Urothelium cell line (cell line): ENCODE measurements at places on chromosomes 2 and 18.

- no peak for DNase-seq
These were observed 33.0 kb upstream of the IER3IP1 start for GRCh38 chr18:47209171-47209570.

- DNase-seq, result peak; percentile 37
These were observed 186.3 kb downstream of the EN1 start for GRCh38 chr2:118661179-118661578.

- DNase-seq, result peak; percentile 96
These were observed at the start of gene SLC40A1 for GRCh38 chr2:189580658-189581353. Gene SLC40A1 (minus strand): TSS chr2:189580786. CDS start chr2:189580460, 326 bp downstream.

- no peak for DNase-seq
These were observed 32.7 kb downstream of the GLI2 start for GRCh38 chr2:120768112-120769048.

DNA sequence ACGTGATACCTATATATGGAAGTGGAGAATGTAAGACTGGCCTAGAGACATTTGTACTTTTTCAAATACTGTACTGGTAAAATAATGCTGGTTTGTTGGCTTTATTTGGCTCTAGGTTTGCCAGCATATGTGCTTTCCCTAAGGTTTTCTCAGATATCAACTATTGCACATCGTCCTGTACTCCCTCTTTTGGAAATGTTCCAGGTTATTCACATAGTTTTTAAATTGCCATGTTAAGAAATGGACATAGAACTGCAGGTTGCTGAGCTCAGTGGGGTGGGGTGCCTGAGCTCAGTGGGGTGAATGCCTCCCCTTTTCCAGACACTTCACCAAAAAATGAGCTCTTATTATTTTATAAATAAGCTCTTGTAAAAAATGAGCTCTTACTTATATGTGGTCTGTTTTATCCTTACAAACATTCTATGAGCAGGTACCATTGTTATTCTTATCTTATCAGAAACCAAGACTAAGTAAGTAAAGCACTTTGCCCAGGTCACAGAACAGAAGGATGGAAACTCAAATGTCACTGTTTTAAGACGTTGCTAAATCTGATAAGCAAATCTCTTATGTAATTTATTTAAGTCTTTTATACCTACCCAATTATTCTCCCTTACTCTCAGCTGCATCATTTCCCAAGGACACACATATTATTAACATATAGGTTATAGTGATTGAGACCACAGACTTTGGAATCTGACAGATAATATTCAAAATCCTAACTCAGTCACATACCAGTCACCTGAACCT is 99.0 kb downstream of the CPS1 start:
- DNase-seq, result no peak

GRCh38 chr2:222752746-222753145 is 81.3 kb downstream of the MOGAT1 start:
- no peak for DNase-seq

DNA sequence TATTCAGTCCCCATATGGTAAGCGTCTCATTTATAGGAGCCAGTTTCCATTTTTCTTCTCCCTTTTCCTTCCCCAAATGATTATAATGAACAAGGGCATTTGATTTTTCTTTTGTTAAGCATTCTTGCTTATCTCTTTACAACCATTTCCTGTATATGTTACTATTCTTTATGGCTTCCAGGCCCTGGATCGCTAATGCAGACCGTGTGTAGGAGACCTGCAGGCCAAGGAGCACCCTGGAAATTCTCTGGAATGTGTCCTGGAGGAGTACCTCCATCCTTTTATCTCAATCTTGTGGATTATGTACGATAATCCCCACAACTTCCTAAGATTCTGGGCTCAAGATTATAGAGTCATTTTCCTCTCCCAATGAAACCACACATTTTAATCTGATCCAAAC is 439.6 kb upstream of the MMADHC start:
- no peak for DNase-seq

DNA sequence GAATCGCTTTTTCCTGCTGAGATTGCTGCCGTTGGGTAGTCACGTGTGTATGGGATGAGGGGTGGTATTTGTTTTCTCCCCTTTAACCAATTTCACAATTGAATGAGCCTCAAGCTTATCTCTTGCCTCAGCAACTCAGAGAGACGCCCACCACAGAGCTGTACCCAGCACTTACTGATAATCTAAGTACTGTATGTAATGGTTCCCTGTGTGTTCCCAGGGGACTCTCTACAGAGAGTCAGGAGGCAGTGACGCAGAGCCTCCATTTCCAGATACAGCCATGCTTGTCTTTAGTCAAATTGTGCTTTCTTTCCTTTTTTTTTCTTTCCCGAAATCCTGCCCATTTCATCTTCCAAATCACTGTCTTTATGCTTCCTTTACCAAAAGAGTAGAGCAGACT is 1102.1 kb upstream of the KLHL29 start:
- DNase-seq, result no peak

- DNase-seq, result peak; percentile 84
These were observed at the start of gene EVA1A for GRCh38 chr2:75560768-75561565. Gene EVA1A (minus strand): TSS chr2:75560939. CDS start chr2:75518140, 42,799 bp downstream.

DNA sequence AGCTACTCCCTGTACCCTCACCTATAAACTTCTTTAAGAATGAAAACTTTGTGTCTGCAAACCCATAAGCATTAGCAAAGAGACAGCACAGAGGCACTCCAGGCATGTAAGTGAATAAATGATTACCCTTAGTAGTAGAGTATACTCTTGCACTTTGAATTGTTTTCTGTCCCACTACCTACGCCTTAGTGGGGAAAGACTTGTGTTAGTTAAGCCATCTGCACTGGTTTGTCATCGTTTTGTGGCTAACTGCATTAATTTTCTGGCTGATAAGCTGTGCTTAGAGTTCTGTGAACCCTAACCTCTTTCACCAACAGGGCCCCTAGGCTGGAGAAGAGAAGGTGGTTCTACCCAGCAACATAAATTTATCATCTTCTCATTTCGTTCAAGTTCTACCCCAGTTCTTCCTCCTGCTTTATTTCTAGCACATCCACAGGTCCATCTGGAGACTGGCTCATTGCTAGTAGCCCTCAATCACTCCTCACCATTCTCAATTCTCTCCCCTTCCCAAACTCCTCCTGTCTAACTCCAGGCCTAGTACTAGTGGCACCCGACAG is 710 bp downstream of the LMAN2L start:
- no peak for DNase-seq

DNA sequence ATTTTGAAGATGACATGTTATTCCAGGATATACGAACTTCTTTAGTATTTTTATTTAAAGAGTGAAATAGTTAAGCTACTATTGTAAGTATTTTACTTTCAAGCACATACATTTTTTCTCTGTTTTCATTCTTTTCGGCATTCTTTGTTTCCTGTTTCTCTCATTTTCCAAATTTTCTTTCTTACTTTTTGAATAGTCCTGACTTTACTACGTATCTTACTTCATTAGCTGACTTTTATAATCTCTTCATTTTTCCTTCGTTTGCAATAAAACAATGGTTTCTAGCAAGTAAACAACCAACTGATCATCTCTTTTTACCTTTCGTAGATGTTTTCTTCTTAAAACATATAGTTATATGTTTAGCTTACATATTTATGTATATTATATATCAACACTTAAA is 11.8 kb downstream of the CAVIN2 start:
- no peak for DNase-seq

- DNase-seq, result no peak
These were observed 1.6 kb upstream of the KLHL23 start for GRCh38 chr2:169732075-169732474.

GRCh38 chr2:113806217-113806913 is 49.9 kb upstream of the SLC35F5 start:
- no peak for DNase-seq

DNA sequence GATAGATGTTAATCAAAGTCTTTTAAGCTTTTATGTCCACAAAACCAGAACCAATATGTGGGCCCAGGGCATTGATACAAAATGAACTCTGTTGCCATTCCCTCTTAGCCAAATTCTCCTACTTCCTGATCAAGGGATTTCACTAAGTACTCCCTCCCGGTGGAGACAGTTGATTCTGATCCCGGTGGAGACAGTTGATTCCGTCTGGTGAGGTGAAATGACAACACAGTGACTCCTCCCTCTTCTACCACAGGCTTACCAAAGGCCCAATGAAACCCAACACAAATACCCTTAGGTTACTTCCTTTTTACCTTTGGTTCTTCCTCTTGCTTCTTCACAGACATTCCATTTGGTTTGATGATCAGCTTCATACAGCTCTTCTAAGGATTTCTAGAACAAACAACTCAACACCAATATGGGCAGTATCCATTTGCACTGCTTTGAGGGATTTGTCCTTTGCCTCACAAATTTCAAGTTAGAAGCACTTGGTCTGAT is 153.8 kb downstream of the IKZF2 start:
- DNase-seq, result no peak

GRCh38 chr2:48377646-48378045 is 152.3 kb upstream of the STON1 start:
- DNase-seq, result no peak

GRCh38 chr18:23593720-23594119 is 7.4 kb upstream of the NPC1 start:
- DNase-seq, result peak; percentile 10

DNA sequence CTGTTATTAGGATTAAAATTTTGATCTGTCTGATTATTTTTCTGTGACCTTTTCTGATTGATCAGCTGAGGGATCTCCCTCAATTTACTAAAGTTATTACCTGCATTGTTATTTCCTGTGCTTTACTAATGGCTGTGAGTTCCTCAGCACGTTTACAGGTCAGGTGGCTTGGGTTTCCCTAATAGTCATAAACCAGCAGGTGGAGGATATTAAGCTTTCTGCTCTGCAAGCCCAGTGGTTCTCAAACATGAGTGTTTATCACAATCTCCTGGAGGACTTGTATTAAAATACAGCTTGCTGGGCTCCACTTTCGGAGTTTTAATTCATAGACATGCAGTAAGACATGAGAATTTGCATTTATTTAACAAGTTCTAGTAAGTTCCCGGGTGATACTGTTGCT is 22.4 kb upstream of the UGP2 start:
- DNase-seq, result no peak

- DNase-seq, result no peak
These were observed 449.3 kb upstream of the SPHKAP start for GRCh38 chr2:228630786-228631185.

DNA sequence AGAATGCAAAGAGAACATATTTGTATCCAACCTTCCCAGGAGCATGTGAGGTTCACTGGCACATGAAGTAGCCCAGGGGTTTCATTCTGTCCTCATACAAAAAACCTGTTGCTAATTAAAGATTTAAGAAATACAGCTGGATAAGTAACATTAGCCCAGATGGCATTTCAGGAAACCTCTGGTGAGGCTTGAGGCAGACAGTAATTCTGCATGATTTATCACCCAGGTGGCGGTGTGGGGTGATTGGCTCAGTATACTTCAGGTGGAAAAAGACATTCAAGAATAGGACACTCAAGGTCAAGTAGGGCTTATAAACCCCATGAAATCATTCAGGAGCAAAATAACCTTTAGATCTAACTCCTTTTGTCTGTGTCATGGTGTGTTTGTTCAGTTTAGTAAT is 237.4 kb downstream of the RNF144A start:
- DNase-seq, result no peak

DNA sequence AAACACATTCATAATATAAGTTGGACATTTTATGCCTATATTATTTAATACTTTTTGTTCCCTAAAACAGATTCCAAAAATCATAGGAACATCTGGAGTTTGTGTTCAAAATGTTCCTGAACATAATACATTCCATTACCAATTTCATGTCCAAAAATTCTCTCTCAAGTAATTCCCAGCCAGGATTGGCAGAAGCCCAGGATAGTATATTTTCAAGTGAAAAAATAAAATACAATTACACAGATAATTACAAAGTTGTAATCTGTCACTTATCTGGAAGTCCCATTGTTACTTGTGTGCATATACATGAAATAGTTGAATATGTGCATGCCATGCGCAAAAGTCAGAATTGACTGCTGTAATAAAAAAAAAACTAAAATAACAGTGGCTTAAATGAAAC is 5.2 kb upstream of the SCN7A start:
- no peak for DNase-seq
